Stimulated activated CD8-positive, alpha-beta memory T cell treated with anti-CD3 and anti-CD28 coated beads, Interleukin-15, amount 100 ng/mL, for 4 hours (primary cell): ENCODE measurements at places on chromosomes 1 and 21.

- DNase-seq = no peak
Measured at GRCh38 chr1:50271337-50271736, 151.9 kb downstream of the DMRTA2 start.

- DNase-seq = no peak
Measured at GRCh38 chr1:19372602-19373001, 60.5 kb downstream of the SLC66A1 start.

DNA sequence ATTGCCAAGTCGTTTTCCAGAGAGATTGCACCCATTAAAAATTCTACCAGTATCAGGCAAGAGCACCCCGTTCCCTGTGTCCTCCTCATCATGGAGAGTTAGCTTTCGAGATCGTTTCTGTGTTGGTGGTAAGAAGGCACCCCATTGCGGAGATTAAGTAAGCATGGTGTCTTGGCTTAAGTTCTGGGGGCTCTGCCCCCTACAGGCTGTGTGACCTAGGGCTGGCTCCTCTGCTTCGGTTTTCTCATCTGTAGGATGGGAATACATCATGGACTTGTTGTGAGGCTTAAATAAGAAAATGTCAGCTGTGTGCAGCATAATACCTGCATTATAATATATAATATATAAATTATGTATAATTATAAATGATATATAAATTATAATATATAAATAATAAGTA is 36.8 kb upstream of the TENT5C start:
- DNase-seq = no peak

- DNase-seq = no peak
Measured at GRCh38 chr1:185154912-185155513, 1.7 kb downstream of the TRMT1L start.

- no peak for DNase-seq
Measured at GRCh38 chr1:39944410-39945112, 10.4 kb upstream of the MFSD2A start.

DNA sequence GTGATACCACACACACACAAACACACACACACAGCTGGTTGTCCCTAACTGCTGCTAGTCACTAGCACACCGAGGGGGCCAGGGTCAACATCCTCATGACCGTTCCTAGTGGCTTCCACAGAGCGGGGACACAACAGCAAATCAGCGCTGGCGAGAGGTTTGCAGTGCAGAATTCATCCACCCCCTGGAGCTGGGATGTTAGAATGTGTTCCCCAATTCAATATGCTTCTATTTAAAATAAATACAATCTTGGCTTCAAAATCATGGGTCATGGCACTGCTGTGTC is 16.2 kb upstream of the C2CD2 start:
- no peak for DNase-seq

DNA sequence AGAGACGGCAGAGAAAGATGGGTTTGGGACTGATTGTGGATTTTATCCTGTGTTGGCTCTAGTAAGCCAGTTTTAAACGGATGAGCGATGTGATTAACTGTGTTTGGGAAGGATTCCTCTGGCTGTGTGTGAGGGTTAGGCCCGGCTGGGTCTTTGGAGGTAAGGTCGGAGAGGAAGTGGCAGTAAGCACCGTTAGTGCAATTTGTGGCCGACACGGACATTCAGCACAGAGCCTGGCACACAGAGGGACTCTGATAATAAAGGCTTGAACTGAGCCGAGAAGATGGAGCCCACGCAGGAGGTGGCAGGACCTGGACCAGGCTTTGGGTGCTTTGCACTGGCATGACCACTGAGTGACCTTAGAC is 1.3 kb downstream of the MTFR1L start:
- no peak for DNase-seq

- DNase-seq = no peak
Measured at GRCh38 chr21:30044447-30045064, 104.8 kb upstream of the GRIK1 start.

DNA sequence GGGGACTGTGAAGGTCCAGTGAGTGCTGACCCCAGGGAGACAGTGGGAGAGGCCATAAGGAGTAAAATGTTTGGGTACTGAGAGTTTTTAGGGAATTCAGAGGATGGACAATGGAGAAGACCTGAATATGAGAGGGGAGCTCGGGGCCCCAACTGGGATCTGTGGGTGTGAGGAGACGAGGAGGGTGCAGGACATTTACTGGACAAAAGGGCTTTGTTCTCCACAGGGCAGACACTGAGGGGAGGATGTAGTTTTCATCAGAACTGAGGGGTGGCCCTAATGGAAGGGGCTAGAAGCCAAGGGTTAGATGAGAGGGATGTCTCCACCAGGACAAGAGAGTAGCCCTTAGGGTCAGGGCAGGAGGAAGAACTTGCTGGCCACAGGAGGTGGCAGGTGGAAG is 30.0 kb downstream of the TMCC2 start:
- DNase-seq = no peak

DNA sequence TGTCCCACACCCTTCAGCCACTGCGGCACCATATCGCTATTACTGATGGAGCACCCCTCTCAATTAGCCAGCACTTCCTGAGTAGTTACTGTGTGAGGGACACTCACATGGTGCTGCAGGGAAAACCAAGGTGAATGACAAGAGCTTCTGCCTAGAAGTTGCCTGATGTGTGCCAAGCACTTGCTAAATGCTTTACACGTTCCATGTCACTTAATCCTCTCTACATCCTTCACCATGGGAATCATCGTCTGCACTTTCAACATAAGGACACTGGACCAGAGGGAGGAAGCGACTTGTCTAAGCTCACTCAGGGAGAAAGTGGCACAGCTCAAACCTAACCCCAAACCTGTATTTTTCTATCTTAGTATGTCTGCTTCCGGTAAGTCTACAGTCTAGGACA is 344.8 kb downstream of the SIPA1L2 start:
- no peak for DNase-seq

DNA sequence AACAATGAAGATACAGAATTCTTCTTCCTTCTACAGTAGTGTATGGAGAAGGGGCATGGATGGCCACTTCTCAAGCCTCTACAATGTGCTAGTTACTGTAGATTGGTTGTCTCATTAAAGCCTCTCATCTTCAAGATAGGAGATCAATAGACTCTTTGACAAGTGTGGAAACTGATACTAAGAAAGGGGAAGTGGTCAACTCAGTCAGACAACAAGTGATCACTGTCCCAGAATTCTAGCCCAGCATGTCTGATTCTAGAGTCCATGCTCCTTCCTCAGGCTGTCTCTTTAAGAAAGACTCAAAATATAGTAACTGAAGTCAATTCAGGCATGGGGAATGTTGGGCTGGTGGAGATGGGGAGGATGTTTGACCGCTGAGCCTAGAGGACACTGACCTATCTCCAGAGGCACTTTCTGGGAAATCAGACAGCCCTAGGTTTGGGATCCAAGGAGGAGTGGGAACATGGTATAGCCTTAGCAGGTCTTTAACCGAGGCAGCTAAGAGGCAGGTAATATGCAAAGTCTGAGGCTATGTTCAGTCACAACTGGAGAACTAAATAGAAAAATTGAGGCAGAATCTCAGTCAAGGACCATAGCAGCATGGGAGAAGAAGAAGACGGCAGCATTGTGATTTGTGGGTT is 39.3 kb upstream of the EYA3 start:
- no peak for DNase-seq

DNA sequence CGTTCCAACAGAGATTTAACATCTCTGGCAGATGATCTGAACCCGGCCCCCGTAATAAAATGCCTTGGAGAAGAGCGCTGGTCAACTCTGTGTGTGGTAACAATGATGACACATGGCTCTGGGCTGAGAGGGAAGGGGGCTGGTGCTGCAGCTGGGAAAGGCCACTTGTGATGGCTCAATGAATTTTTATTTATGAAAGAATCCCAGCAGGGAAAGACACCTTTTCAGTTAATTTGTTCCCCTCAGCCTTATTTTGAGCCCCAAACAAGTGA is 59.4 kb downstream of the SYT6 start:
- no peak for DNase-seq

- DNase-seq = no peak
Measured at GRCh38 chr1:6262555-6263420, 1.9 kb upstream of the GPR153 start.

DNA sequence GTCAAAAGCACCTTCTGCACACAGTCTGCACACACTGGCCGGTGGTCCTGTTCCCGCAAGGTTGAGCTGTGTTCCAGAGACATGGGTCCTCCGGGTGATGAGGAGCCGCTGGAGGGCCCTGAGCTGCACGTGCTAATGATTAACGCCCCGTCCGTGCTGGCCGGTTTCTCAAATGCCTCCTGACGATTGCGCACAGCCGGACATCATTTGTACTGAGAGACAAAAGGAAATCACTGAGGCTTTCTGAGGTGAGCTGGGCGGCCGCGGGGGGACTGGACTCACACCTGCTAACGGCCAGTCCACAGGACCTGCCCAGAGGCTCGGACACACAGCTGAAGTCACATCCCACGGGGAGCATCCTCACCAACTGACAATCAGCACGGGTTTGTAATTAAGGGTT is 29.2 kb downstream of the POFUT2 start:
- DNase-seq = no peak

- DNase-seq = no peak
Measured at GRCh38 chr21:19874521-19874920, 1123.7 kb upstream of the NCAM2 start.

DNA sequence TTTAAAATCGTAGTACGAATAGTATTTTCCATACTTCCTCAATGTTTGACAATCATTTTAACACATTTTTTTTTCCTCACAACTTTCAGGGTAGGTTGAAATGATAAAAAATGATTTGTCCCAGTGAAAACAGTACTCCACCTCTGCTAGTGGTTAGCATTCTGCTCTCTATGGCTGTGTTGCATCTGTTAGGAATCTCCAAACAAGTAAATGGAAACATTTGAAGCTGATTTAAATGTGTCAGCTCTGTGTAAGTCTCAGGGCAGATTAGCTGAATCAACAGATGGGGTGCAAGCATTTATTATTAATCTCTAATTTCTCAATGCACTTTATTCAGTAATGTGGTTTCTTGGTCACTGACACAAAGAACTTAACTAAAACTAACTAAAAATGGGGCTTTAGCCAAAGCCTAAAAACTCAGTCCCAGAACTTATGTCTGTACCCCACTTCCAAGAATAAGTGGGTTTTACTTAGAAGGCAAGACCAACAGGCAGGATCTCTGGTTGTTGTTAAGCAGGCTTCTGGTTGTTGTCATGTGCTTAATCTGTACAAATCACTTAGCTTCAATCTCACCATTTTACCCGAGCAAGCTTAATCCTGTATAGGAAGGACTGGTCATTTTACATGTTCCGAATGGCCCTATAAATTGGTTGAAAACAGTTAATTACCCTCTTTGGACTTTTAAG is 67.8 kb downstream of the PRRX1 start:
- DNase-seq = no peak

GRCh38 chr1:42420121-42420520 is 35.7 kb downstream of the ZMYND12 start:
- no peak for DNase-seq

GRCh38 chr1:234019387-234019786 is 114.9 kb downstream of the SLC35F3 start:
- DNase-seq = no peak

DNA sequence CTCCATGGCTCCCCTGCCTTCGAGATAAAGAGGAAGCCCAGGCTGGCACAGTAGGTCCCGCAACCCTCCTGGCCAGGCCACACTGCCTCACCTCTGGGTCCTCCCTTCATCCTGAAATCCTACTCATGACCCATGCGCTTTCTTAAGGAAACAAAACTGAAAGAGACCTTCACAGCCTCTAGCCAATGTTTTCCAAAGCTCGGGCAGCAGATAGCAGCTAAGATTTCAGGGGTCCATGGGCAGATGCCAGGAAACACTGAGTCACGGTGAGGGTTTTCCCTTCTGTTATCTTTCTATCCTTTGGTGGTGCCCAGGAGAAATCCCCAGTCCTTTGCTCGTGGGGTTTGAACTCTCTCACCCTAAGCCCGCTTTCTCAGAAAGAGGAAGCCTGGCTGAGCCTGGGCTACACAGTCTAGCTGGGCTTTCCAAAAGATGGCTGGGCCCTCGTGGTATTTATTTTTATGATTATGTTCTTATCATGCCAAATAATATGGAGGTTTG is 26.6 kb downstream of the TTC39A start:
- no peak for DNase-seq

DNA sequence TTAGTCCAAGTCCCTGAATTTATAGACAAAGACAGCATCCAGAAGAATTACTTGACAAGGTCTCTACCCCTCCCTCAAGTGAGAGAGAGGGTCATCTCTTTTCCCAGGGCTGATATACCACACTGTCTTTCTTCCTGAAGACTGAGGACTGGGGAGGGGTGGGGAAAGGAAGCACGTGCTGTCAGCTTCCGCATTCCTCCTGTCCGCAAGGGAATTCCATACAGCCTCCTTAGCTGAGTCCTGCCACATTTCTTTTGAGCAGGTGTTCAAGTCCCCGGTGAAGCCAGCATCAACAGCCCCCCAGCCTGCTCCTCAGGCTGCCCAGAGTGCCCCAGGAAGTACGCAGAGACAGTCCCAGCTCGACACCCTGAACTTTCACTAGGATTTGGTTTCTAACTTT is 34.2 kb downstream of the PCAT6 start:
- no peak for DNase-seq

DNA sequence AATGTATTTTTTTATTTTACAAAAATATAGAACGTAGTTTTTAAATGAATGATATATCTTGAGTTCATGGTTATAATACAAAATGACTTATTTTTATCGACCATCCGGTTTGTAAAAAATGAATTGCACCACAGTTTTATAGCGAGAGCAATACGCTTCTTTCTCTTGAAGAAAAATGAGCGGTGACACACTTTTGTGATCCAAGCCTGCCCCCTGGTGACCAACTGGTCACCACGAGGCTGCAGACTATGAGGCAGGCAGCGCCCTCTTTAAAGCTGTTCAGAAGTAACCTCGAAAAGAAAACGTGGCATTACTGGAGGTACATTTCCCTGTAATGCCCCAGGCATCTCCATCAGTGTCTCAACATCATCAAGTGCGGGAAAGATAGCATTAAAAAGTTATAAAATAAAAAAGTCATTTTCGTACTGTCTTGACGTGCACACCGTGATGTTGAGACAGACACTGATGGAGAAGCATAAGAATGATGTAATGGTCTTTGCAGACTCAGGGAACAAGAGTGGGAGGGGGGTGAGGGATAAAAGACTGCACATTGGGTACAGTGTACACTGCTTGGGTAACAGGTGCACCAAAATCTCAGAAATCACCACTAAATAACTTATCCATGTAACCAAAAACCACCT is 734.2 kb upstream of the ADAMTS5 start:
- DNase-seq = no peak

- DNase-seq = no peak
Measured at GRCh38 chr1:246856371-246856770, 75.4 kb downstream of the AHCTF1 start.

GRCh38 chr1:42784946-42785693 is at the start of gene TMEM269:
Gene TMEM269, plus strand, starts transcription at chr1:42784991. Its CDS starts 4,903 bp downstream, at chr1:42789894.
- peak; percentile 5 for DNase-seq

GRCh38 chr1:172398970-172399755 is 21.3 kb upstream of the C1orf105 start:
- DNase-seq = no peak

GRCh38 chr1:245263529-245264095 is 108.8 kb downstream of the KIF26B start:
- DNase-seq = no peak
